ENCODE measurements at places on chromosomes 7 and 10.
A peak's percentile ranks its signal among the peaks of the same experiment; 100 is the strongest.

GRCh38 chr10:44506386-44506785 is 121.5 kb upstream of the CXCL12 start:
- no peak for DNase-seq

- no peak for DNase-seq
These were observed 117.9 kb upstream of the HABP2 start for GRCh38 chr10:113434950-113435349.

- peak; percentile 73 for DNase-seq
These were observed 73.9 kb upstream of the LEP start for GRCh38 chr7:128167042-128167701.

DNA sequence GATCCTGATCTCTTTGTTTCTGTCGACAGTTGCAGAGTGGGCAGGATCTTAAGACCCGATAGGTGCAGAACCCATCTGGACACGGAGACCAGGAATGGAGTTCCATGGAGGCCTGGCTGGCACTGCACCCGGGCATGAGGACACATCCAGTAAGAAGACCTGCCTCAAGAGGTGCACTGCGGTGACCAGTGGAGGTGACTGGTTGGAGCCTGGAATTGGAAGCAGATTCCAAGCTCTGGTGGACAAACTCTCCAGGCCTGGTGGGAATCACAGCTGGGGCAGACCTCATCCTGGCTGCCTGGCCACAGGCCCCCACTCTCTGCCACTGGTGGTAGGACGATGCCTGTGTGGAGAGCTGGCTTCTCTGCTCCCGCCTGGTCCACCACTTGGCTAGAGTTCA is 31.0 kb downstream of the ZNF775 start:
- no peak for DNase-seq

DNA sequence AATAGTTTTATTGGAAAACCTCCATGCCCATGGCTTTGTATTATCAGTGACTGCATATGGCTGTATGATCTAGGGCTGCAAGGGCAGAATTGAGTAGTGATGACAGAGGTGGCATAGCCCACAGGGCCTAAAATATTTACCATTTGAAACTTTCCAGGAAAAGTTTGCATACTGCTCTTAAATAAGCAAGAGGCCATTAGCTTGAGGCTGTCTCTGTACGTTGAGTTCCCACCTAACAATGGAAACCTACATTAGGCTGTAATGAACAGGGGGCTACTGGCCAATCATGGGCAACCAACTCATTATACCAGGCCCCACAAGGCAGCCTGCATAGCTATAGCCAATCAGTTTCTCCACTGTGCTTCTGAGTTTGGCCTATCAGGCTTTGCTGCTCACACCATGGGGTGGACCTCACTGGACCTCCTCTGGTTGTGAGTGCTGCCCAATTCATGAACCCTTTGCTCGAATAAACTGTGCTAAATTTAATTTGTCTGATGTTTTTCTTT is 673 bp upstream of the ST8SIA6 start:
- no peak for DNase-seq

GRCh38 chr10:101784558-101784957 is 1.3 kb upstream of the NPM3 start:
- DNase-seq, result no peak

DNA sequence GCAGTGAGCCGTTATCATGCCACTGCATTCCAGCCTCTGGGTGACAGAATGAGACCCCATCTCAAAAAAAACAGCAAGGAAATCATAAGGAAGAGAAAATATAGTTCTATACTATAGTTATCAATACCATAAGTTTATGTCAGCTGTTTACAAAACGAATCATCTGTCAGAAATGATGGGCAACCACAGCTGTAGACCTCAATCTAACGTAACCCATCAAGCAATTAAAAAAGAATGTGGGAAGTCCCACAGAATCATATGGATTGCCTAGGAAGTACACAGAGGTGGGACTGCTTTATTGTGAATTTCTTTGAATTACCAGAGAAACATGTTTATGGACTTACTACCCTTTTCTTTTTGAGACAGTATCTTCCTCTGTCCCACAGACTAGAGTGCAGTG is 6.9 kb downstream of the NRBF2 start:
- DNase-seq, result no peak

- DNase-seq, result peak; percentile 70
These were observed 145.1 kb downstream of the GRM8 start for GRCh38 chr7:127107601-127108007.

- no peak for DNase-seq
These were observed 79.6 kb downstream of the PTEN start for GRCh38 chr10:87942884-87943527.

- no peak for DNase-seq
These were observed 87.3 kb downstream of the PAXIP1 start for GRCh38 chr7:154915600-154915999.

- DNase-seq, result no peak
These were observed 508.1 kb downstream of the PHTF2 start for GRCh38 chr7:78306634-78307033.

DNA sequence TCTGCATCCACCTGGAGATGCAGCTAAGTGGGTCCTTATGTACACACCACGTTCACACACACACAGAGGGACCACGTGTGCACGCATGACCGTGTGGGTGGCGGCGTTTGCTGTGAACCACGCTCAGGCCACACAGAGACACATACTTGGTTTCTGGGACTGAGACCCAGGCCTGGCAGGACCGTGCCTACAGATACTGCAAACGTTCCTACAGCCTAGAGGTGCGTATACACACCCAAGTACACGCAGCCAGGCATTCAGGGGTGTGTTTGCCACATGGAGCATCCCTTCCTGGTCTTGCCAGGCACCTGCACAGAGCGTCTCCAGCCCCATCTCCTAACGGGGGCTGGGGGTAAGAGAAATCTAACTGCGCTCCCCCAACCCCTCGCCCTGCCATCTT is 49.0 kb upstream of the GTF2IRD1 start:
- no peak for DNase-seq

DNA sequence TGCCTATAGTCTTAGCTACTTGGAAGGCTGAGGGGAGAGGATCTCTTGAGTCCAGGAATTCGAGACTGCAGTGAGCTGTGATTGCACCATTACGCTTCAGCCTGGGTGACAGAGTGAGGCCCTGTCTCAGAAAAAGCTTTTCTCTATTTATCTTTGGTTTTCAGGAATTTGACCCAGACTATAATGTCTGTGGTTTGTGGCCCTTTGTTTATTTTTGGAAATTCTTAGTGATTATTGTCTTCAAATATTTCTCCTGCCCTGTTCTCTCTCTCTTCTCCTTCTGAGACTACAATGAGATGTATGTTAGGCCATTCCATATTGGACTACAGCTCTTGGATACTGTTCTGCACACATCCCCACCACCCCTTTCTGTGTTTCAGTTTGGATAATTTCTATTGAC is 4.7 kb downstream of the MUC12 start:
- no peak for DNase-seq

DNA sequence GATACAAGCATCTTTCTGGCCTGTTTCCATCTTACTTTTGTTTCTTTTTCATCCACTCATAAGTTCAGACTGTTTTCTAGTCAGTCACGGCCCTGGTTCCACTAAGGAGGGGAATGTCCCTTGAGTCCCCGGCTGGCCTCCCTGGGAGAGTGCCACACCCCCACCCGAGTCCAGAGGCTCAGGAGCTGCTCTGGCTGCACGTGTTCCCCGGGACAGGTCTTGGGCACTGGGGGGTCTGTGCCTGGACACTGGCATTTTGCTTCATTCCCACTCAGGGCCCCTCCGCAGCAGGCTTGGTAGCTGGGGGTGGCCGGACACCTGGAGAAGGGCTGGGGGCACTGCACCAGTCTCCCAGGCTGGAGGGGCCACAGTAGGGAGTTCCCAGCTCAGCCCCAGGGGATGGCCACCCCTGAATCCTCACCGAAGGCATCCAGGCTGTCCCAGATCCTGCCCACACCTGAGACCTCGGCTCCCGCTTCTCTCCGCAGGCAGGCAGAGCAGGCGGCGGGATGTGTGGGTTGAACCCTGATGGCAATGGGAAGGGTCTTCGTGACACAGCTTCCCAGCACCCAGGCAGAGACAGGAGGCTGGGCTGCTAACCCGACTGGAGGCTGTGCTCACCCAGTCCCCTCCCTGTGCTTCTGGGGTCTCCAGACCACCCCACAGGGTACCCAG is 92.3 kb downstream of the BMS1 start:
- no peak for DNase-seq

- no peak for DNase-seq
These were observed 746.4 kb downstream of the TNS3 start for GRCh38 chr7:46835556-46835955.

DNA sequence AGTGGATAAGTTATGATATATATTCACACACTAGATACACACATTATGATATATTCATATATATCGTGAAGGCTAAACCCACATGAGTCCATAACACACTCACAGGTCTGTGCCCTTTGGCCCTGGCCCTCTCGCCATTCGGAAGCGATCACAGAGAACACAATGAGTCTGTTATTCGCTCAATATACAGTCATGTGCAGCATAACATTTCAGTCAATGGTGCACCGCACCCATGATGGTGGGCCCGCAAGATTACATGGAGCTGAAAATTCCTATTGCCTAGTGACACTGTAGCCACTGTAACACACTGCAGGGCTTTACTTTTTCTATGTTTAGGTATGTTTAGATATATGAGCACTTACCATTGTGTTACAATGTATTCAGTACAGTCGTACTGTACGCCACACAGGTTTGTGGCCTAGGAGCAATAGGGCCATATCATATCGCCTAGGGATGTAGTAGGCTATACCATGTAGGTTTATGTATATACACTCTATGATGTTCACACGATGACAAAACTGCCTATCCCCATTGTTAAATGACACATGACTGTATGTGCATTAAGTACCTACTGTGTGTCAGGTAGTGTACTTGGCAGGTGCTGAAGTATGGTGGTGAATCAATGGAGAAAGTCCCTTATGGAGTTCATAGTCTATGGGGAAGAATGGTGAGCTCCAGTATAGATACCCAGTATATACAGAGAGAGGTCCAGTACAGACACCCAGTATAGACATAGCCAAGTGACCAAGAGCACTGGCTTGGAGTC is 198.8 kb upstream of the KLF14 start:
- DNase-seq, result no peak

DNA sequence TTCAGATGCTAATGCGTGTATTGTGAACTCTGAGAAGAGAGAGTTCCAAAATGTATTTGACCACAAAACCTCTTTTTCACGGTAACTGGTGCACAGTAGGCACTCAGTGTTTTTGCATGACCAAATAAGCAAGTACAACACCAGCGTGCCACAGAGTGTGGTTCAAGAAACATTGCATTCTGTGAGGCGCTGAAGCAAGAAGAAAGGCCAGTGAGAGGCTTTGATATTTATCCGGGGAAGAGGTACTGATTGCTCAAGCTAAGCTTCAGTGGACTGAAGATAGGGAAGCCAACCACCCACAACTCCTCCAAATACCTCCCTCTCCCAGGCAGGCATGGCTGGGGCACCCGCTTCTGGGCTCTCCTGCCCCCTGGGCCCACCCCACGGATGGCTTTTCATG is 611.2 kb downstream of the SDK1 start:
- no peak for DNase-seq

DNA sequence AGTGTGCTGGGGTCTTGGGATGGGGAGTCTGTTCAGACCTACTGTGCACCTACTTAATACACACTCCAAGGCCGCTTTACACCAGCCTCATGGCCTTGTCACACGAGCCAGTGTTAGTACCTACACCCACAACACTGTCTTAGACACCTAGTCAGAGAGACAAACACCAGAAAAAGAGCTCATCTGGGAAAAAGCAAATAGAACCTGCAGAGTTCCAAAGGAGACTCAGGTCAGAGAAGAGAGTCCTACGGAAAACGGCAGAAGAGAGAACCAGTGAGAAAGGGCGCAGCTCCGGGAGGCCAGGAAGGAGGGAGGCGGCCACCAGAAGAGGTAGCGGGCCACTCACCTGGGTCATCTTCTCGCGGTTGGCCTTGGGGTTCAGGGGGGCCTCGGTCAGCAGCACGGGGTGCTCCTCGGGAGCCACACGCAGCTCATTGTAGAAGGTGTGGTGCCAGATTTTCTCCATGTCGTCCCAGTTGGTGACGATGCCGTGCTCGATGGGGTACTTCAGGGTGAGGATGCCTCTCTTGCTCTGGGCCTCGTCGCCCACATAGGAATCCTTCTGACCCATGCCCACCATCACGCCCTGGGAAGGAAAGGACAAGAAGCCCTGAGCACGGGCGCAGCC is 105.3 kb upstream of the TNRC18 start:
- DNase-seq, result no peak

GRCh38 chr7:107446988-107447387 is 22.9 kb upstream of the GPR22 start:
- no peak for DNase-seq

GRCh38 chr7:16688249-16688648 is 42.3 kb downstream of the BZW2 start:
- DNase-seq, result no peak

DNA sequence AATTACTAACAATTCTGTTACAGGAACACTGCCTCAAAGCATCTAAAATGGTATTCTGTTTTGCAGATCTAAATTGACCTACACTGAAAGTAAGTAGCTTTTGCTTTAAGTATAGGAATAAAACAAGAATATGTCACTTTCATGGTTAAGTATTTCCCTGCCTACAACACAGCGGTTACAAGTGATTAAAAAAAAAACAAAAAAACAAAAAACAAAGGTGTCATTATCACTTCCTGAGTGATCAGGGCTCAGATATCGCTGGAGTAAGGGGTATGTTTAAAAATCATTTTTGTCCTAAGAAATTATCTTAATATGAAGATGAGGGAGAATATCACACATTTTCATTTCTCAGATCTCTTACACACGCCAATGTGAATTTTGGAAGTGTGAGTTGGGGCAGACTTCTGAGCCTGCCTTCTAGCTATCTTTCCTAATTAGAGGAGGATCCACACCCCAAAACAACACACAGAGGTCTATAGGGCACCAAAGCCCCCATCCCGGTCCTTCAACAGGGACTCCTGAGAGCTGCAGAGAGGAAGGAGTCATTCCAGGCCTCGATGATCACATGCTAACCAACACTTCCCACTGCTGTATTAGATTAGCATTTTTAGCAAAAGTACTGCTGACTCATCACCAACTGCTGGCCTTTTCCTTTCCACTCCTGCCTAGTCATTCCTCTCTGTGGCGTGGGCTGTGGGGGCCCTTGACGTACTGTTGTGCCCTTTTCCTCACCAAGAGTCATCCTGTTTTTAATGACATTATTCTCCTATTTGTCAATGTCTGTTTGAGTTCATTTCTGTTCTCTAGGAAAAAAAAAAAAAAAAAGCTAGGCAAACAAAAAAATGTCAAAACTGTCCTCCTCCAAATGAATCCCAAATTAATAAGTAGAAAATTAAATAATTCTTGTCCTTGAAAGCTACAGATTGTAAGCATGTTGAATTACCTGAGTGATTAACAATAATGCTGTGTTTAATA is 31.2 kb downstream of the PRTFDC1 start:
- peak; percentile 83 for DNase-seq

DNA sequence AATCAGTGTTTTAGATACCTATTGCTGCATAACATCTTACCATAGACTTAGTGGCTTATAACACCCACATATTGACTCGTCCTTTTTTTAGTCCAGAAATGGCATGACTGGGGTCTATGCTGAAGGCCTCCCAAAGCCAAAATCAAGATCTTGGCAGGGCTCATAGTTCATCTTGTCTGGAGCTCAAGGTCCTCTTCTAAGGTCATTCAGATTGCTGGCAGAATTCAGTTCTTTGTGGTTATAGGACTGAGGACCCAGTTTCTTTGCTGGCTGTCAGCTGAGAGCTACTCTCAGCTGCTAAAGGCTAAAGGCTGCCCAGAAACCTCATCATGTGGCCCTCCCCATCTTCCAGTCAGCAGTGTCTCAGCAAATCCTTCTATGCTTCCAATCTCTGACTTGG is 165.5 kb downstream of the FAM107B start:
- no peak for DNase-seq

Data from muscle of leg (tissue), 16 donors.